ENCODE measurements at places on chromosomes 6 and 20. TPM values are rescaled to one million over a fixed set of nuclear protein-coding genes. Genes with fewer than 3 reads are reported as not detected.
A peak's percentile ranks its signal among the peaks of the same experiment; 100 is the strongest.

GRCh38 chr20:62818592-62819493 lies 2.0 kb downstream of the COL9A3 start:
- no peak overlapping the region for H3K4me3 ChIP-seq
- peaks cover 12% of the 10 kb centered on the region for H3K27me3 ChIP-seq
- no peak for DNase-seq
- H3K27ac ChIP-seq: no peak overlapping the region
- no peaks in the 10 kb centered on the region for H3K36me3 ChIP-seq
- H3K4me1 ChIP-seq: peaks cover 6% of the 10 kb centered on the region

DNA sequence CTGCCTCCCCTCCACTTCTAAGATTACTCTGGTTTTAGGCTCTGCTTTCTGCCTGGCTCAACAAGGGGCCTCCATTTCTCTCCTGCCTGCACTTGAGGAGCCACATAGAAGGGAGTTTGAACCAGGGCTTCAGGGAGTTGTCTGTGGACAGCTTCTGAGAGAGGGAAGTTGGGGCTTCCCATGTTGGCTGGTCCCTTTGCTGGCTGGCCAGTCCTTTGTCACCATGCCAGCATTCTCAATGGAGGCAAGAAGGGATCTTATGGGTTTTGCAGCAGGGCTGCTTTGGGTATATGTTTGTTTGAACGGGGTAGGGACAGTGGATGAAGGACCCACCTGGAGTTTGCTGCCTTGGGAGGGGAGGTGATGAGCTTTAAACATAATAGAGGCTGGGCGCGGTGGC lies 124.9 kb downstream of the CARMIL1 start:
- no peaks in the 10 kb centered on the region for H3K4me1 ChIP-seq
- no peak overlapping the region for H3K27ac ChIP-seq
- no peak for DNase-seq
- no peaks in the 10 kb centered on the region for H3K36me3 ChIP-seq

DNA sequence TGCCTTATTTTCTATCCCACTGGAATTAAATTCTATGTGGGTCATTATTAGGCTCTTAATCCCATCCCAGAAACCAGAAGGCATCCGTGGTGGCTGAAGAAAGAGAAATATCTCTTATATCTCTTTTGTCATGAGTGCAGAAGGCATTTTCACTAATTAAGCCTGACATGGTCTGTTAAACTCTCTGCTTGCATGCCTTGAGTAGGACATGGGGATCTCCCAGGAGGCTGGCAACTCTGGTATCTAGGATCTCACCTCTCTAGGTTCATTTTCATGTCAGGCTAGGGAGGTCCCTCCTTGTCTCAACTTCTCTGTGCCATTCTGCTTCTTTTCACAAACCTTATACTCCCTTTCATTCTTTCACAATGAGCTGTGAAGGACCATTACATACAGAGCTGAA lies 25.3 kb upstream of the GPR63 start:
- no peaks in the 10 kb centered on the region for H3K36me3 ChIP-seq
- H3K27me3 ChIP-seq: no peaks in the 10 kb centered on the region
- no peak for DNase-seq
- H3K4me3 ChIP-seq: no peak overlapping the region
- H3K4me1 ChIP-seq: no peaks in the 10 kb centered on the region
- H3K27ac ChIP-seq: no peak overlapping the region

- H3K27ac ChIP-seq: no peak overlapping the region
- H3K4me1 ChIP-seq: no peaks in the 10 kb centered on the region
- no peak overlapping the region for H3K4me3 ChIP-seq
- H3K27me3 ChIP-seq: no peaks in the 10 kb centered on the region
These were observed 160.5 kb upstream of the LAMP5 start for GRCh38 chr20:9353916-9354276.

- no peak for DNase-seq
- no peaks in the 10 kb centered on the region for H3K36me3 ChIP-seq
- H3K4me1 ChIP-seq: no peaks in the 10 kb centered on the region
- no peak overlapping the region for H3K27ac ChIP-seq
- H3K4me3 ChIP-seq: no peak overlapping the region
These were observed 29.0 kb upstream of the BCLAF1 start for GRCh38 chr6:136318676-136319075.

- no peak overlapping the region for H3K27ac ChIP-seq
- no peak overlapping the region for H3K4me3 ChIP-seq
- H3K27me3 ChIP-seq: no peaks in the 10 kb centered on the region
- DNase-seq: no peak
- no peaks in the 10 kb centered on the region for H3K4me1 ChIP-seq
These were observed 190.8 kb downstream of the MTFR2 start for GRCh38 chr6:136059308-136059707.

Gene ANGPT4
- 0.27 TPM for total RNA-seq

DNA sequence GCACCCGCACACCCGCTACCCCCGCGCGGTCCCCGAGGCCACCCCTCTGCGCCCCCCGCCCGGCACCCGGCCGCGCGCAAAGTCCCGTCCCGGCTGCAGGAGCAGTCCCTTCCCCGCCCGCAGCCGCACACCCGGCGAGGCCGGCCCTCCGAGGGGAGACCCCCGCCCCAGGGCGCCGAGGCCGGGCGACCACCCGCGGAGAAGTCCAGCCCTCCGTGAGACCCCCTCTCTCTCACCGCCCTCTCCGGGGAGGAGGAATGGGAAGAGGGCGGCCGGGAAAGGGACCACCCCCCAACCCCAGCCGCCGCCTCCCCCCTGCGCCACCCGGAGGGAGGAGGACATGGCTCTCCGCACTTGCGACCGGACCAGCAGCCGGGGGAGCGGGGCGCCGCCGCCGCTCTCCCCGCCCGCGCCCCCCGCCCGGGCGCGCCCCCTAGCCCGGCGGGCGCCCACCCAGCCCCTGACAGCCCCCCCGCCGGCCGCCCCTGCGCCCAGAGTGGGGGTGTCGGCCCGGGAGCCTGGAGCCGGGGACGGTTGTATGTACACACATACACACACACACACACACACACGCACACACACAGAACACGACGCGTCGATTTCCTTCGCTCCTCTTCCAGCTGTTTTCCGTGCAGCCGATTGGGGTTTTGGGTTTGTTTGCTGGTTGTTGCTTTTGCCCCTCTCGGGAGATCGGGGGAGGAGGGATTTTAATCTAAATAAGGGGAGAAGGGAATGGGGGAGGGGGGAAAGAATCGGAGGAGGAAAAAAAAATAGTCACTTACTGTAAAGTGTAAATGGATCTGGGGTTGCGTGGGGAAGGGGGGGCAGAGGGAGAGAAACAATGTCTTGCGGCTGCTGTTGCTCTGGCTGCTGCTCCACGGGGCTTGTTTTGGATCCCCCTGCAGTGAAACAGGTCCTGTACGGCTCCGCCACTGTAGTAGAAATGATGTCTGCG lies at the start of gene ATXN1:
ATXN1 (minus strand) TSS at position 945 of the 955 bp plus-strand sequence.
- peak within 1 kb of the TSS; percentile 90 for H3K4me3 ChIP-seq
- no peaks in the 10 kb centered on the region for H3K27me3 ChIP-seq
- H3K36me3 ChIP-seq: no peaks in the 10 kb centered on the region
- H3K27ac ChIP-seq: peak within 1 kb of the TSS; percentile 97
- peak; percentile 58 for DNase-seq

Gene REM1
- total RNA-seq: 1.3 TPM

Gene EYA4
- total RNA-seq: 4.1 TPM

- no peak for DNase-seq
- no peaks in the 10 kb centered on the region for H3K27me3 ChIP-seq
- H3K27ac ChIP-seq: peak overlapping the region; percentile 72
These were observed 610 bp downstream of the CASP8AP2 start for GRCh38 chr6:89830170-89830809.

DNA sequence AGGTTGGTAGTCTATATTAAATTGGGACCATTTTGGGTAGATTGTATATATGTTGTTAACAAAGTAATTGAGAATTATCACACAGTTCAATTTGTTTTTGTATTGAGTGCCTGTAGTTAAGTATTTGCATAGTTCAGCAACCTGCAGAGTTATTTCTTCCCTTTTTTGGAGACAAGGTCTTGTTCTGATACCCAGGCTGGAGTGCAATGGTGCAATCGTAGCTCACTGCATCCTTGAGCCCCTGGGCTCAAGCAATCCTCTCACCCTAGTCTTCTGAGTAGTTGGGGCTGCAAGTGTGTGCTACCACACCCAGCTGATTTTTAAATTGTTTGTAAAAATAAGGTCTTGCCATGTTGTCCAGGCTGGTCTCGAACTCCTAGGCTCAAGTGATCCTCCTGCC lies 250.5 kb downstream of the UTRN start:
- H3K27ac ChIP-seq: no peak overlapping the region
- no peak overlapping the region for H3K4me3 ChIP-seq
- no peaks in the 10 kb centered on the region for H3K27me3 ChIP-seq
- no peak for DNase-seq
- H3K36me3 ChIP-seq: no peaks in the 10 kb centered on the region
- no peaks in the 10 kb centered on the region for H3K4me1 ChIP-seq

Gene PXMP4
- 25.5 TPM for total RNA-seq

GRCh38 chr6:24126586-24127192 lies 674 bp downstream of the NRSN1 start:
- no peak overlapping the region for H3K4me3 ChIP-seq
- H3K27me3 ChIP-seq: no peaks in the 10 kb centered on the region
- H3K27ac ChIP-seq: no peak overlapping the region
- no peaks in the 10 kb centered on the region for H3K4me1 ChIP-seq
- H3K36me3 ChIP-seq: no peaks in the 10 kb centered on the region

DNA sequence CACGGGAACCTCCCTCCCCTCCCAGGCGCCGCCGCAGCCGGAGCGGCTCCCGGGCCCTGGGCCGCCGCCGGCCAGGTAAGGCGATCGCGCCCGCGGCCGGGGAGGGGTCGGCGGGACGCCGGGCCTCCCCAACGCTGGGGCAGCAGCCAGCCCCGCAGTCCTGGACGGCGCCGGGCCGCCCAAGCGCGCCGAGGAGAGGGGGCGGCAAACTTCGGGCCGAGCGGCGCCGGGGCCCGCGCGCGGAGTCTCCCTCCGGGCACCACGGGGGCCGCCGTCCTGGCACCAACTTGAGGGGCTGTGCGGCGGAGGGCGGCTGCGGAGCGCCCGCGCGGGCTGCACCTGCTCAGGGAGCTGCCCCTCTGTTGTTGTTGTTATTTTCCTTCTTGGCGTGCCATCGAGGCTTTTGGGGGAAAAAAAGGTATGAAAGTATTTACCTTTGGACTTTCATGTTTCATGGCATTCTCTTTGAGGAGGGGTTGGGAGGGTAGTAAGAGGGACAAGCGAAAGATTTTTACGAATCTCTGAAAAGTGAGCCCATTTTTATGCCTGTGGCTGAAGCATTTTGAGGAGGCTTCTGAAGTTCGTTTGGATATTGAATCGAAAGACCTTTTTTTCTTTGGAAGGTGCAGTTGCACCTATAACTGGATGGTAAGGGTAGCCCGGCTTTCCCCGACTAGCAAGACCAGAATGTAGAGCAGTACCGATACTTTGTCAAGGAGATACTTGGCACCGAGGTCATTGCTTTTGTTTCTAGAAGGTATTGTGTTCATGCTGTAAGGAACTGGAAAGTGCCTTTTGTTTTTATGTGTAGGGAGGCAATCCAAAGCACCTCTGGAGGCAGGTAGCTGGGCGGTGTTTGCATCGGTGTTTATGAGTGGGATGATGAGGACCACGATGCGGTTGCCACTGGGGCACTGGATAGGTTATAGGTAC lies at the start of gene RNF182:
RNF182 (plus strand) TSS at position 4 of the 933 bp plus-strand sequence. CDS start 52,168 bp downstream, outside the sequence.
- no peak for DNase-seq
- H3K36me3 ChIP-seq: no peaks in the 10 kb centered on the region
- H3K27me3 ChIP-seq: peaks cover 4% of the 10 kb centered on the region
- peaks cover 6% of the 10 kb centered on the region for H3K4me1 ChIP-seq
- H3K27ac ChIP-seq: no peak within 1 kb of the TSS

DNA sequence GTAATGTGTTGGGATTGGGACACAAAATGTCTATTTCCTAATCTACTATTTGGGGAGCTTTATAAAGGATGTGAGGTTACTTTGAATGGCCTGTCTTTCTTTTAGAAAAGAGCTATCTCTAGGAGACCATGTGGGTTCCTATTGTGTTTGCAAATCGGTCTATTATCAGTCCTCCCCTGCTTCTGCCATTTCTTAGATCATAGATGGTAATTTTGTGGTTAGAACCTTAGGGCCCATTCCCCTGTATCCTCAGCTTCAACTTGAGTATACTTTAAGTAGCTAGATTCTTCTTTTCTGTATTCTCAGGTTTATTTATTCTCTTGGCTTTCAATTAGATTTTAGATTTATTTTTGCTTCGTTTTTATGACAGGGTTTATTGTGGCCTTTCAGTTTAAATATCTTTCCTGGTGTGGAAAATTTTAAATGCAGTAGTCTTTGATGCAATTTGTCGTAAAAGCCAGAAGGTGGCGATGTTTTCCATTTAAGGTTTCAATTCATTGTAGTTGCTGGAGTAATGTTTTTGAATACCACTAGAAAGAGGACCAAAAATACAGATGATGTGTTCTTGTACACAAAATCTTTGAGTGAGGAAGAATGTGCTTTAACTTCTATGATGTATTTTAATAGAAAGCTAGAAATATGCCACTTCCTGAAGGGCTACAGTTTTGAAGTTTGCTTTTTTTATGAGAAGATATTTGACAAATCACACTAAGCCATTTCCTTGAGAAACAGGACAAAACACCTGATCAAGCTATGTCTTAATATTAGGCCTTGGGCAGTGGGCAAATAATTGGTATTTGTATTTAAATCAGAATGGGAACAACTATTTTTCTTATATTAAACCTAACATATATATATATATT lies 20.3 kb downstream of the TBPL1 start:
- no peaks in the 10 kb centered on the region for H3K36me3 ChIP-seq
- peak overlapping the region; percentile 54 for H3K27ac ChIP-seq
- H3K27me3 ChIP-seq: no peaks in the 10 kb centered on the region
- H3K4me3 ChIP-seq: no peak overlapping the region
- no peak for DNase-seq

- no peaks in the 10 kb centered on the region for H3K4me1 ChIP-seq
- H3K27me3 ChIP-seq: no peaks in the 10 kb centered on the region
- H3K27ac ChIP-seq: no peak overlapping the region
- no peaks in the 10 kb centered on the region for H3K36me3 ChIP-seq
- DNase-seq: no peak
These were observed 43.3 kb downstream of the SULF2 start for GRCh38 chr20:47741669-47742608.

- H3K4me1 ChIP-seq: no peaks in the 10 kb centered on the region
- no peak overlapping the region for H3K27ac ChIP-seq
- H3K36me3 ChIP-seq: no peaks in the 10 kb centered on the region
- no peak for DNase-seq
- no peaks in the 10 kb centered on the region for H3K27me3 ChIP-seq
These were observed 109.8 kb upstream of the SGK1 start for GRCh38 chr6:134427721-134428120.
